ENCODE measurements at places on chromosomes 5 and 9.
A peak's percentile ranks its signal among the peaks of the same experiment; 100 is the strongest.

DNA sequence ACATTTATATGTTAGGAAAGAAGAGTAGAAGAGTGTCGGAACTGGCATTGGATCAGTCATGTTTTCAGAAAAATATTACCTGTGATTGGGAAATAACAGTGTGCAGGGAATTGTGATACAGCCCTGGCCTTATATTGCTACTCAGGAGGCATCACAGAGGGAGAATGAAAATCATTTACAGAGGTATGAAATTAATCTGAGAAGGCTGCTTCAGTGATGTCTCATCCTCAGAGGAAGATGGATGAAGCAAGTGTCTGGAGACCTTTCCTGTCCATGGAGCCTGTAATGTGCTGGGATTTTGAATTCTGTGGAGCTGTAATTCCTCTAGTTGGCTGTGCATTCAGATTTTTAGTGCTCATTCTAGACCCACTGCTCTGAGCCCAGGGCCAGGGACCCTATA lies 3.8 kb downstream of the ACTBL2 start:
- no peak for DNase-seq

DNA sequence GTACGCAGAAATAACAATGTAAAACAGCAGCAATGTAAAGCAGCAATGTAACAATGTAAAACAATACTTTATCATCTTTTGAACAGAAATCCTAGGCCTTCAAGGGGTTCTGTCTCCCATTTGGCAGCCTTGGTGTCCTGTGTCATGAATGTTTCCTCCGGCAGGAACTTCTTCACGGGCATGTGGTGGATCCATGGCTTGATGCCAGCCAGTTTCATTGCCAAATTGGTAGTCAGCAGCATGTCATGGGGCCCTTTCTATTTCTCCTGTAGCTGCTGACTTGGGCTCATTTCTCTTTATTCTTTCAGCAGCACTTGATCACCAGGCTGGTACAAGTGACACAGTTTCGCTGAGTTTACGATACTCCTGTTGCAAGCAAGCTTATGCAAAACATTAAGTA lies 275.3 kb downstream of the HTR1A start:
- no peak for DNase-seq

- DNase-seq: no peak
These were observed 29.2 kb upstream of the NSMF start for GRCh38 chr9:137488327-137488653.

- DNase-seq: no peak
These were observed 15.6 kb downstream of the MLLT3 start for GRCh38 chr9:20606652-20607051.

- DNase-seq: no peak
These were observed 80.2 kb downstream of the DOCK2 start for GRCh38 chr5:169717288-169717687.

DNA sequence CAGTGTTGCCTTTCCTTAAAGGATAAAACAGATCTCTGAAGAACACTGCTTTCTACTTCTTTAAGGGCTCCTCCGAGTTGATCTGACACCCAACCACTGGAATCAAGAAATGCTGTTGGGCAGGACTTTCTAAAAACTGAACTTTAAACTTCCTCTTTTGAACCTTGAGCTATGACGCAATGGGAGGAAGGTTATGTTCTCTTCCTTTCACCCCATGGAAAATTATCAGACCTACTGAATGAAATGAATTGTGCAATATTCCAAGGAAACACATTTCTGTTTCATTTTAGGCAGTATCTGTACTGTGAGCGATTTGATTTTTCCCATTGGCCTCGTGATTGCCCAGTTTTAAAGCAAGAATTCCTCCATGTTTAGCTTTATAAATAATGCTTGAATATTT lies 206.0 kb upstream of the PRR16 start:
- DNase-seq: no peak

DNA sequence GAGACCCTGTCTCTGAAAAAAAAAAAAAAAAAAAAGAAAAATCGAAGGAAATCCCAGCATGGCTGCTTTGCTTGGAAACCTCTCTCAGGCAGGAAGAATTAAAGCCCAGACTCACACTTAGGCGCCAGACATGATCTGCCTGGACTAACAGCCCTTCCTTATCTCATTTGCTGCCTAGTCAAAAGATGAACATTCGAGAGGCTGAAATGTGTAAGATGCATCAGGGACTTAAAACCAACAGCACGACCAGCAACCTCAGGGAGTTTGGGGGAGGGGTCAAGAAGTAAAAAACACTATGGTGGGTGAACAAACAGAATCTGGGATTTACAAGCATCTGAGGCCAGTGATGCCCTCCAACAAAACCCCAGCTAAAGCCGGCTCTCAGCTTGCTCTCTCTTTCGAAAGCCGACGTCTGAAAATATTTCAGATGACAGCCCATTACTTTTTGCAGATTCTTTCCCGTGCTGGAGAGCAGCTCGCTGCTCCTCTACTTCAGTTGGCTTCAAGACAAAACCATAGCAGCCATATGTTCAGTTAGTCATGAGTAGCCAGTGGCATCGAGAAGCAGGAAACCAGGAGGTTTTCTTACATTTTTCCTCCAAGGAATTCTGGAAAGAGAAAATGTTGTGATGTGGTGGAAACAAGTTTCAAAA lies 249.9 kb downstream of the MARCHF11 start:
- no peak for DNase-seq

- no peak for DNase-seq
These were observed 79.3 kb upstream of the TBC1D2 start for GRCh38 chr9:98334796-98335195.

DNA sequence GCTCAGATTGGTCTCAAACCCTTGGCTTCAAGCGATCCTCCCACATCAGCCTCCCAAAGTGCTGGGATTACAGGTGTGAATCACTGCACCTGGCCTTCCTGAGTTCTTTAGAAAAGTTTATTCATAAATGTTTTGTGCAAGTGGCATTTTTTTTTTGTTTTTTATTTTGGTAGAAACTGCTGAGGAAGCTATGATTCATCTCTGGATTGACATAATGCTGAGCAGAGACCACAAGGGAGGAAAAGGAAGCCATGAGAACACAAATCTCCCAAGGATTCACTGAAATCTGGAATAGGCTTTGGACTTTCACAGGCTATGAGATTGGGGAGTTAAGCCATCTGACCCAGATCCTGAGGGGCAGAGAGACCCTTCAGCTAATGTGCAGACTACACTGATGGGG lies 3.4 kb upstream of the SLC46A2 start:
- no peak for DNase-seq

DNA sequence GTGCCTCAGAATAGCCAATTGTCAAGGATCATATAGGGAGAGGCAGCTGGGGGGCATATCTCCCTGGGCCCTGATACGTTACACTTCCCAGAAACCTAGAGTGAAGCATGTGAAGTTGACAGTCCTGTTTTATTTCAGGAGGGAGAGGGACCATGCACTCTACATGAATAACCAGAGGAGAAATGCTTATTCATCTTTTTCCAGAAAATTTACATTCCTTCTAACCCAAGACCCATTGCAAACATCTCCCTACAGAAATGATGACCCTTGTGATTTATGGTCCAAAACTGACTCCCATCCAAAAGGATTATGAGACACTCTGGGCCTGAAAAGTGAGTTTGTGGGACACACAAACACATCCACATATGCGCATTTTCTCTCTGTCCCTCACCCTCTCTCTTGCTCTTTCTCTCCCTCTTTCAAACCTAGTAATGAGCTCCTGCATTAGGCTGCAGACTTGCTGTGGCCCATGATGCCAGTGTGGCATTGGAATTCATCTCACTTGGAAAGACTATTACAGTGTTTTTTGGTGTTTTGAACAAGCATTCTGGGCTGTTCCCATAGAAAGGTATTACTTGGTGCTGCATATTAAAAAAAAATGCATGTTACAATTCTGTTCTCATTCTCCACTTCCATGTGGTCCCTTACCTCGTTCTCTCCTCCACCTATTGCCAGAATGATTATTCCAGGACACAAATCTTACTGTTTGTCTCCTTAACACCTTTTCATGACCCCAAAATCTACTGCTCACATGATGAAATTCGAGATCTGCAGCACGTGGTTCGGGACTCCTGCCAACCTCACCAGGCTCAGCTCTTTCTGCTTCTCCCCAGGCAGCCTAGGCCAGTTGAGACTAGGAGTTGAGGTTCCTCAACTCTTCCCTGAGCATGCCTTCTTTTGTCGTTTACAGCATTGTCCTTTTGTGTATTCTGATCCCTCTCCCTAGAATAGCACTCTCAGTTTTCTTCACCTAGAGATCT lies 451.3 kb upstream of the KLF4 start:
- no peak for DNase-seq

- DNase-seq: no peak
These were observed 190.7 kb downstream of the CDK5RAP2 start for GRCh38 chr9:120389300-120389699.

GRCh38 chr9:129176701-129177442 lies 1.2 kb downstream of the IER5L start:
- no peak for DNase-seq

GRCh38 chr5:32710550-32711361 lies at the start of gene NPR3:
Gene NPR3 (plus strand): TSS chr5:32711321. CDS start chr5:32711777, 456 bp downstream.
- peak; percentile 63 for DNase-seq

- no peak for DNase-seq
These were observed 132.6 kb downstream of the GHR start for GRCh38 chr5:42555797-42556196.

DNA sequence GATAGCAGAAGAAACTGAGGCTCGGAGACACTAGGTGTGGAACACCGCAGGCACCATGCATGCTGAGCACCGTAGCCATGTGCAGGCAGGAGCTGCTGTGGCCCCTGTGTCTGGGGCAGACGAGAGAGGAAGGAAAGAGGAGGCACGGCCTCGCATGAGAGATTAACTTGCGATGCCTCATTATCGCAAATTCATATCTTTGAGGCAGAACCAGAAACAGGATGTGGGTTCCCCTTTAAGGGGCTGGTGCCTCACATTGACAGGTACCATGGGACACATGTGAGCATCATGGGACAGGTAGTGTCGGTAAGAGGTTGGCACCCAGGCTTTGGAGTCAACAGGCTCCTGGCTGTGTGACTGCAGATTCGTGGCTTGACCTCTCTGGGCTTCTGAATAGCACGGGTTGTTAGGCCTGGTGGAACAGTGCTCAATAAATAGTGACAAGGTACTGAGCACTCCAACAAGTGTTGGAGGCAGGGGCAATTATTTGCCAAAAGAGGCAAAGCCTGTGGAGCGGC lies 40.8 kb downstream of the NAIF1 start:
- no peak for DNase-seq

DNA sequence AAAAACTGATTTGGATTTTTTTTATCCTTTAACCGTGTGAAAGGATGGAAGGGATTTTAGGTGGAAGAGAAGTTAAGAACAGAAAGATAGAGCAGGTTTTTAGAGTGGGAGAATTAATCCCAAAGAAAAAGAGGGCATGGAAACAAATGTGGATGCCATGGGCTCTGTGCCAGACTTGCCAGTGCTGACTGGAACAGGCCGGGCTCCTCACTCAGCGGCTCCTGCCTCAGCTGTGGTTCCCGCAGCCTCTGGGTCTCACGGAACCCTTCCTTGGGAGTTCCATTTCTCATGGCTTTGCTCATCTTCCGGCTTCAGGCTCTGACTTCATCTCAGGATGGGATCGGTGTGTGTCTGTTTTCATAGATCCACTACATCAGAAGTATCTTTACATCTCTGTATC lies 30.4 kb upstream of the SLC2A8 start:
- DNase-seq: no peak

- no peak for DNase-seq
These were observed 8.3 kb downstream of the C1QTNF3 start for GRCh38 chr5:34034534-34035327.

Data from islet precursor cell (in vitro differentiated cells).